ENCODE measurements at places on chromosomes 3 and 15. TPM values are rescaled to one million over a fixed set of nuclear protein-coding genes. Genes with fewer than 3 reads are reported as not detected.

GRCh38 chr15:90228960-90229359 is 4.8 kb downstream of the CIB1 start:
- H3K4me3 ChIP-seq = no peak overlapping the region
- H3K36me3 ChIP-seq = no peaks in the 10 kb centered on the region
- no peak for DNase-seq
- peaks cover 3% of the 10 kb centered on the region for H3K4me1 ChIP-seq

GRCh38 chr3:156808025-156808424 is 18.1 kb upstream of the LEKR1 start:
- H3K27ac ChIP-seq = no peak overlapping the region
- H3K27me3 ChIP-seq = no peaks in the 10 kb centered on the region
- no peak overlapping the region for H3K4me3 ChIP-seq
- DNase-seq = no peak
- H3K36me3 ChIP-seq = no peaks in the 10 kb centered on the region

- H3K27ac ChIP-seq = no peak overlapping the region
- no peaks in the 10 kb centered on the region for H3K36me3 ChIP-seq
- H3K4me1 ChIP-seq = peaks cover 1% of the 10 kb centered on the region
- H3K27me3 ChIP-seq = no peaks in the 10 kb centered on the region
Measured at GRCh38 chr3:177426878-177427495, 229.7 kb upstream of the TBL1XR1 start.

- no peak overlapping the region for H3K27ac ChIP-seq
- no peaks in the 10 kb centered on the region for H3K36me3 ChIP-seq
- no peak for DNase-seq
- peaks cover 10% of the 10 kb centered on the region for H3K4me1 ChIP-seq
Measured at GRCh38 chr3:134376385-134376765, 2.1 kb upstream of the AMOTL2 start.

DNA sequence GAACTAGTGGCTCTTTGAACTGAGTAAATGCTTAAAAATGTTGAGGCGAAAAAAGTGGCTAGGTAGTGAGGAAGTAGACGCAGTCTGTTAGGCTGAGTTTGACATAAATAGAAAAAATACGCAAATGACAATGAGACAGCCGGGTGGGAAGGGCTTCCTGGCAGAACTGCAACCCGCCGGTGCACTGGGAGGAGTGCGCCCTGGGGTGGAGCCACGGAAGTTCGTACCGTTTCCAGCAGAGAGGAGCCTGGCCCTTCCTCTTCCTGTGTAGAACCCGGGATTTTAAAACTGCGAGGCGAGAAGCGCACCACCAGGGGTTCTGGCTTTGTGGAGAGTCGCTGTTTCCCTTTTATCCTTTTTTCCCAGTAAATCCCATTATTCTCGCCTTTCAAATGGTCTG is 602.6 kb downstream of the PYDC2 start:
- no peak for DNase-seq
- no peak overlapping the region for H3K4me3 ChIP-seq
- H3K27me3 ChIP-seq = no peaks in the 10 kb centered on the region
- no peak overlapping the region for H3K27ac ChIP-seq

DNA sequence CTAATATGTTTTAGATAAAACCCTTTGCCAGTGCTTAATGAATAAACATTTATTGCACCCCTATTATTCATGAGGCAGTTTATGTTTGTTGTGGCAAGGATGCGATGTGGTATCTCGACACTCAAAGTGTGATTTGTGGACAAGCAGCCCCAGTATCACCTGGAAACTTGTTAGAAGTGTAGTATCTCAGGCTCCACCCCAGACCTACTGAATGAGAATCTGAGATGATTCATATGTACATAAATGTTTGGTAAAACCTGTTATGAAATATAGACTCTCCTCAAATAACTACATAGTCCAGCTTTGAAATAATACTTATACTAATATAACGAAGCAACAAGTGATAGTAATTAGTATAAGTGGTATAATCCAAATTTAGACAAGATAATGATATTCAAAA is 914.8 kb downstream of the TUSC7 start:
- no peaks in the 10 kb centered on the region for H3K27me3 ChIP-seq

- no peaks in the 10 kb centered on the region for H3K36me3 ChIP-seq
- no peaks in the 10 kb centered on the region for H3K4me1 ChIP-seq
- no peak overlapping the region for H3K27ac ChIP-seq
- H3K4me3 ChIP-seq = no peak overlapping the region
- no peaks in the 10 kb centered on the region for H3K27me3 ChIP-seq
Measured at GRCh38 chr3:24943961-24944360, 449.3 kb upstream of the THRB start.

GRCh38 chr15:98889930-98890695 is 117.5 kb downstream of the PGPEP1L start:
- no peaks in the 10 kb centered on the region for H3K36me3 ChIP-seq
- no peak overlapping the region for H3K27ac ChIP-seq
- H3K27me3 ChIP-seq = no peaks in the 10 kb centered on the region
- DNase-seq = no peak
- H3K4me1 ChIP-seq = peaks cover 3% of the 10 kb centered on the region

DNA sequence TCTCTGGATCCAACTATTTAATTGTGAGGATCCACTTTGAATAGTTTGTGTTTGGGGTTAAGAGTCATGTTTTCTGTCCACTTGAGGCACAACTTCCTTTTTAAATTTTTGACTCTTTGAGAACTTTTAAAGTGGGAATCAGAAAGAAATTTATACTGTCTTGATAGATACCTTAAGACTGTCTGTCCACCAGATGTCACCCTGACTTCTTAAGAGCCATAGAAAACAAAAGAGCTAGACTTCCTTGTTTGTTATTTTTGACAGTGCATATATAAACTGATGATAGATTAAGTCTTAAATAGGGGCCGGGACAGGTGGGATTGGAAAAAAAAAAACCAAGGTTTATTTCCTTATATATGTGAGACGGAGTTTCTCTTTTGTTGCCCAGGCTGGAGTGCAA is 52.1 kb upstream of the WDR72 start:
- no peak overlapping the region for H3K4me3 ChIP-seq
- H3K27me3 ChIP-seq = no peaks in the 10 kb centered on the region
- H3K27ac ChIP-seq = no peak overlapping the region
- no peaks in the 10 kb centered on the region for H3K4me1 ChIP-seq
- no peaks in the 10 kb centered on the region for H3K36me3 ChIP-seq

Gene SPTSSB
- total RNA-seq = 0.23 TPM

Gene SLC27A2
- total RNA-seq = 0.46 TPM

Gene PLA1A
- 9.9 TPM for total RNA-seq
